ENCODE measurements at places on chromosomes 11 and 22.

DNA sequence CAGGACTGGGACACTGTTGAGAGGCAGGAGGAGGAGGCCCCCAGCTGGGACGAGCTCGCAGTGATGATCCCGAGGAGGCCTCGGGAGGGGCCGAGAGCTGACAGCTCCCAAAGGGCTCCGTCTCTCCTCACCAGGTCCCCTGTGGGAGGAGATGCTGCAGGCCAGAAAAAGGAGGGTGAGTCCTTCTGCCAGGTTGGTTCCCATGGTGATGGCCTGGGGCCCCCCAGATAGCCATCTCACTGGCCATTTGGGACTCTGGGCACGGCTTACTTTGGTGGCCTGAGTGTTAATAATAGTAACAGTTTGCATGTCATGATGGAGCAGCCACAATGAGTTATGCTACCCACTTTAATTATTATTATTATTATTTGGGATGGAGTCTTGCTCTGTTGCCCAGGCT, 18.9 kb downstream of the TRIOBP start:
- DNase-seq: no peak

DNA sequence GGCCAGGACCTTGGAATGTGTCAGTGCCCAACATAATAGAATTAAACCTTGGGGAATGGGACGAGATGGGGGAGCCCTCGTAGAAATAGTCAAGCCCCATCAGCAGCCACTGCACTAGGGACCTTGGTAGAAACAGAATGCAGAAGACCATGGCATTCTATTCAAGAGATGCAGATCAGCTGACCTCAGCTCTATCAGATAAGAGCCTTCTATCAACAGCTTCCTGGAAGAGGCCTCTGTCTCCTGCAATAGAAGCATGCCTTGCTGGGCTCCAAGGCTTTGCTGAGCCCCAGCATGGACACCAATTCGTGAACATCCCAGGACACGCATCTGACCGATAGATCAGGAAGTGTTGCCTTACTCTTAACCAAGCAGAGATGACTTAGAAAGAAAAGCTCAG, 27.5 kb upstream of the FLI1 start:
- no peak for DNase-seq

DNA sequence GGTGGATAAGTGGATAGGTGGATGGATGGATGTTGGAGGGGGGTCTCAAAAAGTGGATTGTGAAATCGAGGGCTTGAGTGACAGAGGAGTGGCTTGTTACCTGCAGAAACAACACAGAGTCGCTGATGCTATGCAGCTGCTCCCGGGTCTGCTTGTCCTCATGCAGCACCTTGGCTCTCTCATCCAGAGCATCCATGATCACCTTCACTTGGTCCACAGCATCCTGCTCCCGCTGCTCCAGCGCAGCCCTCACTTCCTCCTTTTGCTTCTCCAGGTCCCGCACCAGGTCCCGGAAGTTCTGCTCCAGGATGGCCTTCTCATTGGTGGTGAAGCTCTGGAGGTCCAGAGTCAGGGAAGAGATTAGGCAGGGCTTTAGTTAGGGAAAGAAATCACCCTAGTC, 10.7 kb downstream of the TRIM29 start:
- no peak for DNase-seq

DNA sequence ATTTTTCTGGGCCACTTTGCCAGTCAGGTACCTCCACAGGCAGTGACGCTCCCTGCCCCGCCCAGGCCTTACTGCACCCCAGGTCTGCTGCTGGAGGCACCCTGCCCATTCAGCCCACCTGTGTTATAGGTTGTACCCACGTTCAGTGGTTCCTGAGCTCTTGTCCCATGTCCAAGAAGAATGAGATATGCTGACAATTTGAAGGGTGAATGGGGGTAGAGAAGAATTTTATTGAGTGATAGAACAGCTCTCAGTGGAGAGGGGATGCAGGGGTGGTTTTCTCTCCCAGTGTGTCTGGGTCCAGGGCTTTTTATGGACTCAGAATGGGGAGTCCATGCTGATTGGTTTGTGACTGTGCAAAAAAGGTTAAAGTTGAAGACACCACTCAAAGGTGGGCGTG, 149.7 kb downstream of the LDLRAD3 start:
- DNase-seq: no peak

DNA sequence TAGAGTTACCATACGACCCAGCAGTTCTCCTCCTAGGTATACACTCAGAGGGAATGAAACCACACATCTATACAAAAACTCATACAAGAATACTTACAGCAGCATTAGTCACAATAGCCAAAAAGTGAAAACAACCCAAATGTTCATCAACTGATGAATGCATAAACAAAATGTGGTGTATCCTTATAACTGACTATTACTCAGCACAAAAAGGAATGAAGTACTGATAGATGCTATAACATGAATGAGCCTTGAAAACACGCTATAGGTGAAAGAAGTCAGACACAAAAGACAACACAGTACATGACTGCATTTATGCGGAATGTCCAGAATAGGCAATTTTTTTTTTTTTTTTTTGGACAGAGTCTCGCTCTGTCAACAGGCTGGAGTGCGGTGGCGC, 23.1 kb downstream of the NCAPD3 start:
- no peak for DNase-seq

DNA sequence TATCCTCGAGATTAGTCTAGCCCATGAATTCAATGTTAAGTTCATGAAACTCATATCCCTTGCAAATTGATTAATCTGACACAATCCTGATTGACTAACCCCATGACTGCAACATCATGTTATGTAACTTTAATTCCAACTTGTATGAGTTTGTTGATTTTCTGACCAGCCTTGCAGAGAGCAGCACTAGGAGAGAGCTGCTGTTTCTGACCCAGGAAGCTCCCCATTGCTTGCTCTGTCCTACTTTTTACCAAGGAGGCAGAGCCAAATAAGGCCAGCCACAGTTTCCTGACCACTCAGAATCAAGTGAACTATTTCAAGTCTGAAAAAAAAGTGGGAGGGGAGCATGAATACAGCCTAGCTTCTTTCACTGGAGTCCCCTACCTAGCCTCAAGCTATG, 13.2 kb downstream of the MPZL3 start:
- DNase-seq: no peak

DNA sequence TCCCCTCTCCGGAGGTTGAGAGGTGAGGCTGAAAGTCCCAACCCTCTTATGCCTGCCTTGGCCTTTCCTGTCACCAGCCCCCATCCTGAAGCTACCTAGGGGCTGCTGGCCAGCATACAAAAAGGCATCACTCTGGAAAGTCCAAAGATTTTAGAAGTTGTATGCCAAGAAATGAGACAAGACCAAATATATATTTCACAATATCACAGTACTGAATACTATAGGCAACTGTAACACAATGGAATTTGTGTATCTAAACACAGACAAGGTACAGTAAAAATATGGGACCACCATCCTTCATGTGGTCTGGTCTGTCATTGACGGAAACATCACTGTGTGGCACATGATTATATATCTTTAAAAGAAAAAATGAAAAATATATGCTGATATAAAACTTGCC, 4.2 kb downstream of the KLHL22 start:
- no peak for DNase-seq

DNA sequence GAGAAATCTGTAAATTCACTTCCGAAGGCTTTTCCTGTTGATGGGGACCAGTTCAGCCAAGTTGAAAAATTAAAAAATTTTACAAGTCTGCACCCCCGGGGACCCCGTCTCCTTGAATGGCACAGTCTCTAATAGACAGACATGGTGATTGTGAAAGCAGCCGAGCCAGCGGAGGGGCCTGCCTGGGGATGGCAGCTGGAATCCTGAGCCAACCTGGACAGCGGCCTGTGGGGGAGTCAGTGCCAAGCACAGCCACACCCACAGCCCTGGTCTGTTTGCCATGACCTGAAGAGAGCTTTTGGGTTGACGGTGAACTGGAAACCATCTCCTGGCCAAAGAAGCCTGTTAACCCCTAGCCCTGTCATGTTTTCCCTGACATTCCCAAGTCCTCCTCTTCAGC, 64.7 kb downstream of the PARVG start:
- no peak for DNase-seq

GRCh38 chr11:116661056-116661455, 111.7 kb downstream of the BUD13 start:
- DNase-seq: no peak

DNA sequence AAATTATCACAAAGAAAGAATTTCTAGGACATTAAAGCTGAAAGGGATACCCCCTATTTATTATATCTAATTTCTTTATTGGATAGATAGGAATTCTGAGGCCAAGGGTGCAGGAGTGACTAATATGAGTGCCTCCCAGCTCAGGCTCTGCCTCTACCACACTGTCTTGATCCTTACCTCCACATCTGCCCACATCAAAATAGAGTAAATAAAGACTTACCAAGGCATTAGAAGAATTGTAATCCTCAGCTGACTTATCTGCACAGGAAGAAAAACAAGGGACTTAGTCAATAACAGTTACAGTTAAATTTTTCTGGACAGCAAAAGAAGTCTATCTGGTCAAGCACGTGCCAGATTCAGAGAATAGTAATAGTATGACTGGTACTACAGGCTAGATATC, 72.6 kb upstream of the GDPD4 start:
- no peak for DNase-seq

GRCh38 chr11:90171359-90171758, 36.9 kb downstream of the NAALAD2 start:
- DNase-seq: no peak

DNA sequence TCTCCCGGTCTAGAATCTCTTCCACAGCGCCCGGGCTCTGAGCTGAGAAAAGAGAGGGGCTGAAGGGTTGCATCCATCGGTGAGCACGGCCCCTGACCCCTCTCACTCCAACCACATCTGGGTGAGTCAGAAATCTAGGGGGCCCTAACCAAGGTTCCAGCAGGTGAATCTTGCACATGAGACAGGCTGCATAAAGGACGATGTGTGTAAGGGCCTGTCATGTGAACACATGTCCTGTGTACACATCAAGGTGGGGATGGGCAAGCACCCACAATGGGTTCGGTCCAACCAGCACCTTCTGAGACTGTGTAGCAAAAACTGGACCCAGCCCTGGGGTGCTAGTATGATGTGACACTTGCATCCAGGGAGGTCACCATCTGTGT, 1.2 kb downstream of the BET1L start:
- DNase-seq: peak; percentile 62

Data from activated effector memory CD4-positive, alpha-beta T cell treated with anti-CD3 and anti-CD28 coated beads, Interleukin-2, amount 50 U/mL, for 16 hours (primary cell).